ENCODE measurements at places on chromosomes 4 and X.

DNA sequence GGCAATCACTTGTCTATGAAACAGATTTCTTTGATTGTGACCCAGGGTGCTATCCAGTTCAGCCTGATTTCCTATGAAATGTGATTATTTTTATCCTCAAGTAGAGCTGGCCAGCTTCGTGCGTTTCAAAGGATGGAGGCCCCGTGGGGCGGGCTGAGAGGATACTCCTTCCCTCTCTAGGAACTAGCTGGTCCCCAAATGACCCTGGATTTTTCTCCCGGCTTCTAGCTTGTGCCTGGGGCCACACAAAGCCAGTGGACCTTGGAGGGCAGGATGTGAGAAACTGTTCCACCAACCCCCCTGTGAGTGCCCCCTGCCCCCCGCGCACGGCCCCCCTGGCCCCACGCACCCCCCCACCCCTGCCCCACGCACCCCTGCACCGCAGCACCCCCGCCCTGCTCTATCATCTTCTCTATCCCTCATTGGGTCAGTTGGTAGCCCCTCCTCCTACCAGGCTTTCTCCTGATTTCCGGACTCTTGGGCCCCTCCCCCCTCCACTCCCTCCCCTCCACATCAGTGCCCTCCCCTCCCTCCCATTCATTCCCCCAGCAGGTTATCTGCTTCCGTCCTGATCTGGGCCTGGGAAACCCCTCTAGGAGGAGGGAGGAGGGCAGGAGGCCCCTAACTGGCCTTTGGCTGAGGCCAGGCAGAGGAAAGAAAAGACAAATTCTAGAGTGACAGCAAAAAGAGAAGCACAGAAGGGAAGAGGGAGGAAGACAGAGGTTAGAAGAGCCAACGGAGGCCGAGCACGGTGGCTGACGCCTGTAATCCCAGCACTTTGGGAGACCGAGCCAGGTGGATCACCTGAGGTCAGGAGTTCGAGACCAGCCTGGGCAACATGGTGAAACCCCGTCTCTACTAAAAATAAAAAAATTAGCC, 3.3 kb downstream of the XPNPEP2 start:
- DNase-seq = no peak

- DNase-seq = no peak
These were observed 72.1 kb downstream of the HTRA3 start for GRCh38 chr4:8341691-8342090.

- DNase-seq = no peak
These were observed 55.9 kb downstream of the STARD8 start for GRCh38 chrX:68703369-68703768.

GRCh38 chr4:158111241-158111640, 61.6 kb downstream of the GASK1B start:
- DNase-seq = no peak

- DNase-seq = no peak
These were observed 54.5 kb downstream of the CHM start for GRCh38 chrX:85992811-85993229.

DNA sequence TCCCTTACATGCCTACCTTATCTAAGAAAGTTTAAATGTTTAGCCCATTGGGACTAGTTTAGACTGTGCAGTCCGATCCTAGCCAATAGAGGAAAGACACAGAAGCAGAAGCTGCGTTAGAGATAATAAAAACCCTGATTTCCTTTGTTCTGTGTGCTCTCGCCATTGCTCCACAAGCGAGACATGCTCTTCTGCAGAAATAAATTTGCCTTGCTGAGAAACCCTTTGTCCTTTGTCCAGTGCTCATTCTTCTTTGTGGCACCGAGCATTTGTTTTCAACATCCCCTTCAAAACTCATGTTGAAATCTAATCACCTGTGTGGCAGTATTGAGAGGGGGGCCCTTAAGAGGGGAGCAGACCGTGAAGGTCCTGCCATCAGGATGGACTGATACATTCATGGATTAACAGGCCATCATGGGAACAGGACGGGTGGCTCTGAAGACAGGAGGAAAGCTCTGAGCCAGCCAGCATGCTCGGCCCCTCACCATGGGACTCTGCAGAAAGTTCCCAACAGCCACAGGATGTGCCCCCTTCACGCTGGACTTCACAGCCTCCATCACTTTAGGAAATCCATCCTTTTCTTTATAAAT, 94.5 kb downstream of the ABLIM2 start:
- no peak for DNase-seq

- DNase-seq = no peak
These were observed 64.4 kb downstream of the HADH start for GRCh38 chr4:108054025-108054638.

DNA sequence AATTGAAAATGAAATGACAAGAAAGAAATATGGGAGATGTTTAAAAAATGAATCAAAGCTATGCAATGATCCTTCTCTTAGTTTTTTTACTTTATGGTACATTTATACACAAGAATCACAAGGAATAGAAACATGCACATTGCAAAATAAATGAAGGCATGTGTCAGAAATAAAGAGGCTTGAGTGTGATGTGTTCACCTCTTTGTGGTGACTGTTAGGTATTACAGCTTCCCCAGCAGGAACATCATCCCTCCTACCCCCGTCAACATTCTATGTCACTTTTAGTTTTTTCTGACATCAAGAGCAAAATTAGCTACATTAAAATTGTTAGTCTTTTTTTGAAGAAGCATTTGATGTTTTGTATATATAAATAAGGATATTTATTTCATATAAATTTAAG, 214.8 kb downstream of the SLC4A4 start:
- no peak for DNase-seq

GRCh38 chr4:128721896-128722295, 87.6 kb upstream of the JADE1 start:
- DNase-seq = no peak

- DNase-seq = no peak
These were observed 112.4 kb upstream of the ELOVL6 start for GRCh38 chr4:110310795-110311194.

DNA sequence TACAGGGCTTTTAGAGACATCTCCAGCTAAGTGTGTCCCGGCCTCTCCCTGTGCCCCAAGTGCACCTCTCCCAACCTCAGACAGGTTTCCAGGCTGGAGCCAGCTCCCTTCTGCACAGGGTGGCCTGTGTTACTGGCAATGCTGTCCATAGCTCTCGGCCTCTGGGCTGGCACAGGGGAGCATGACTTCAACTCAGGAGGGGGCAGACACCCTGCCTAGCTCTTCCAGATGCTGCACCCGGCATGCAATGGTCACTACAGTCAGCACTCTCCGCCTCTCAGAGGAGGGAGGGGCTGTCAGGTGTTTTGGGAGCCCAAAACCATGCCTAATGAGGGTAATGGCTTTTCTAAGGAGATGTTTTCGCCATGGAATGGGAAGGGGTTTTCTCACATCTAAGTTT, 2.4 kb upstream of the IRAK1 start:
- no peak for DNase-seq

- no peak for DNase-seq
These were observed 41.8 kb downstream of the PHEX start for GRCh38 chrX:22073928-22074327.

GRCh38 chr4:122086338-122087065, 65.6 kb upstream of the BLTP1 start:
- no peak for DNase-seq

DNA sequence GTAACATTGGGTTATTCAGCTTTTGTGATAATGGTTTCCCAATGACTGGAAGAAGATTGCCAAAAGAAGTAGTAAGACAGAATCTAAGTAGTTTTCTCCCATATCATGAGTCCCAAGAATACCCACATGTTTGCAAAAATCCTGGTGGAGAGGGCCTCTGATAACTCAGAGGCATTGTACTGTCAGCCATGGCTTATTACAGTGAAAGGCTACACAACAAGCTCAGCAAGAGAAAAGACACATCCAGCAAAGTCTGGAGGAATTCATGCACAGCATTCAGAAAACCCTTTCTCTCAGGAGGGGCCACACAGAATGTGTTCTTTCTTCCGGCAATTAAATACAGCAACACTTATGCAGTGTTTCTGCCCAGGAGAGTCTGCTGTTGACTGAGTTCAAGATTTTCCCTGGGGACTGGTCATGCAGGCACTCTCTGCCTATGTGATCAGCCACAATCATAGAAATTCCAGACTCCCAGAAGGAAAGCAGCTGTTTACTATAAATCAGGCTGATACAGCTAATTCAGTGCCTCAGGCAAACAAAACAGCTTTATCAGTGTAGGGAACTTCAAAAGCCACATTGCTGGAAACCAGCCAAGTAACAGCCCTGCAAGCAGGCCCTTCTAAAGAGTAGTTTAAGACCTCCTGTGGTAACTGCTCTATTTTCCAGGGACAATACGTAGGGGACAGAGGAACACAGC, 937.1 kb downstream of the CCSER1 start:
- DNase-seq = no peak

- no peak for DNase-seq
These were observed 25.6 kb downstream of the RPS6KA6 start for GRCh38 chrX:84162401-84162800.

DNA sequence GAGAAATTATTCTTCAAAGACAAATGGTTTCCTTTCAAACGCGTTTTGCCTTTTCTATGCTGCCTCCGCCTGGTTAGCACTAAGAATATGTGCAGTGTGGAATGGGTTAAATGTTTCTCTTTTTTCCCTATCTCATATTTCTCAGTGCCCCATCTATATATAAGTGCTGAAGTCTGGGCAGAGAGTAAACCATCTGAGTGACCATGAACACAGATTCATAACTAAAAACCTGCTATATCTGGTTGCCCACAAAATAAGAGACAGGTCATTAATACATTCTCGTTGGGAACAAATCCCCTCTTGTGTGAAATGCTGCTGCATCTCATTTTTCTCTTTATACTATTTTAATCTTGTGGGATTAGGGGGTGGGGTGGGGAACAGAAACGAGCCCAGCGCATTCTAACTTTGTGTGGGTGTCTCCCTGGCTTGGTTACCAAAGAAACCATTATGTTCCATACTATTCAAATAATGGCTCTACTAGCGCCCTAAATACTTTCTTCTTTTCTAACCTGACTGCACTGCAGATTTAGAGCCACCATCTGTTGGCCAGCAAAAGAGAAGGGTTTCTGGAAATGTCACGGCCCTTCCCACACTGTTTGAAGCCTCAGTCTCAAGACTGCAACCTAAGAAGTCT, 42.2 kb upstream of the PTCHD1 start:
- no peak for DNase-seq

DNA sequence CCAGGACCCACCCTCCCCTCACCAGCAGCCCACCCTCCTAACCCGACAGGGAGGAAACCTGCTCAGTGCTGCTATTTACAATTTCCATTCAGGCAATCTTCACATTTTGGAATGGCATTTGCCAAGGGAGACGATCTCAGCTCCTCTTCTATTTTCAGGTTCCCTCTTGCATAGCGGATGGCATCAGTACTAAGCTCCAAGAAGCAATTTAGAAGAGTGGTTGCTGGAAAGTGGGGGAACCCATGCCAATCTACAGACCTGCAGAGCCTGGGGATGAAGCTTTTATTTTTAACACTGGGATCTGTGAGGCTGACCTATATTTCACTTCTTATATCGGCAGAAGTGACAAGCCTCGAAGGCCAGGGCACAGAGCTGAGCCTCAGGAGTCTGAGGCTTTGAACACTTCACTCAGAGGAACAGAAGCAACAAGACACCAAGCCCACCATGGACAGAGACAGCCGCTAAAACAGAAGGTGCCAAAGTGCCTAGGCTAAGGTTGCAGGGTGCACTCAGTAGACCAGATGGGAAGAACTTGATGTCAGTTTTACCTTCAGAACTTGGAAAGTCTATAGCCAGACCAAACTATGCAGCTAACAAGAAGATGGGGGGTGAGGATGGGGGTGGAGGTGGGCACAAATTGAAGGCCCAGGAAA, 44.0 kb downstream of the SCD5 start:
- no peak for DNase-seq

GRCh38 chrX:24515447-24515846, 50.4 kb downstream of the PDK3 start:
- no peak for DNase-seq

- no peak for DNase-seq
These were observed 40.3 kb upstream of the ATXN3L start for GRCh38 chrX:13360146-13360545.

DNA sequence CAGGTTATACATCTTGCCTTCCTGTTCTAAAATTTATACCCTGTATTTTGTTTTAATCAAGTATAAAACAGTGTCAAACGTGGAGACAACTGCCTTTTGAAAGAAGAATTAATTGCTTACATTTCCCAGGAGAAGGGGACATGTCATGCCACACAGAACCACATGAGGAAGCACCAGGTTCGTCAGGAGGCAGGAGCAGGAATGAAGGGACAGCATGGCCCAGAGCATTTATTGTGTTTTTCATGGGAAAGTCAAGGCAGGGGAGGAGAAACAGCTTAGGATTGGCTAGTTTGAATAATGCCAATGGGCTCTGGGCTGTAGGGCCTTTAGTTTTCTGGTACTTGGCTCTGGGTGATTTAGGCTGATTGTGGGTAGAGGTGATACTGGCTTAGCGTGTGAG, 203.7 kb downstream of the CFAP299 start:
- no peak for DNase-seq

- DNase-seq = no peak
These were observed 46.1 kb downstream of the CNOT6L start for GRCh38 chr4:77773101-77773500.

GRCh38 chr4:180913750-180914149, 1329.5 kb upstream of the TENM3 start:
- DNase-seq = no peak

DNA sequence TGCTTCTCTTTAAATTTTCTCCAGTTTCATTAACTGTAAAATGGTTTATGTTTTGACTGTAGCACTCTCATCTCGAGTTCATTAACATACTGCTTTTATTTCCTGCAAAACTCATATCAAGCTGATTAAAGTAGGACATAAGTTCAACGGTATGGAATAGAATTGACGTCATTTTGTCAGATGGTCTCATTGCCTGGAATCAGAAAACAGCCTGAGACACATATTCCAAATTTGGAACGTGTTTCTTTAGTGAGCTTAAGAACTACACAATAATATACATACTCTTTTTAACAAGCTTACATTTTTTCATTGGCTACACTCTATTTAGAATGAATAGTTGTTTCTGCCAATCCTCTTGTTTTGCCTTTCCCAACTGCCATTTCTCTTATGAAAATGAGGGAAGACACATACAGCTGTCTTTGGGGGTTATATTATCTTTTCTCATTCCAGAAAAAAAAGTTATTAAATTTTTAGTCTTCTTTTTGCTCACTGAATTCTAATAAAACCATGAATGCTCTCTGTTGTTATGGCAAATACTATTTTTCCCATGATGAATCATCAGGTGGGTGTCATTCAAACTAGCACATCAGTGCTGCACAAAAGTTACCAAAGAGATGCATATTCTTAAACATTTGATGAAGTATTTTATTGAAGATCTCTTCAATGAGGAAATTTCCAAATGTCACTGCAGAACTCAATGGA, 162.8 kb downstream of the GABRB1 start:
- no peak for DNase-seq

DNA sequence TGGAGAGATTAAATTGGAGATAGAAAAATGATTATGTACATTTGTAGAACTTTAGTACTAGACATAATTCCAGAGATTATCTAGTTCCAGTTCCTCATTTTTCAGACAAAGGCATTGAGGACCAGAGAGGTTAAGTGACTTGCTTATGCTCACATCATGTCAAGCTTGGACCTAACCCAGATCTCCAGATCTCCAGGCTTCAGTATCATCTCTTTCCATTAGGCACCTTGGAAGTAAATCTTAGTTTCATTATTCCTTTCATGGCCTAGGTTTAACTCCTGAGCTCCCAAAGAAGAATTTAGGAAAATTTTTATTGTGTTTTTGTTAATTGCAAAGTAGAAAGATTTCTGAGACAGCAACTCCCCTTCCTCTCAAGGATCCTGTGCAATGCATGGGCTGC, 148.8 kb downstream of the GATB start:
- DNase-seq = no peak

Measured in activated CD8-positive, alpha-beta memory T cell treated with anti-CD3 and anti-CD28 coated beads, Interleukin-2, amount 50 U/mL, for 48 hours (primary cell).